ENCODE measurements at places on chromosomes 12 and 14.

- H3K27ac ChIP-seq, result no peak overlapping the region
- H3K4me3 ChIP-seq, result no peak overlapping the region
- H3K27me3 ChIP-seq, result no peaks in the 10 kb centered on the region
- no peaks in the 10 kb centered on the region for H3K36me3 ChIP-seq
- H3K4me1 ChIP-seq, result no peaks in the 10 kb centered on the region
These were observed 18.3 kb downstream of the PLEKHG7 start for GRCh38 chr12:92721130-92721529.

DNA sequence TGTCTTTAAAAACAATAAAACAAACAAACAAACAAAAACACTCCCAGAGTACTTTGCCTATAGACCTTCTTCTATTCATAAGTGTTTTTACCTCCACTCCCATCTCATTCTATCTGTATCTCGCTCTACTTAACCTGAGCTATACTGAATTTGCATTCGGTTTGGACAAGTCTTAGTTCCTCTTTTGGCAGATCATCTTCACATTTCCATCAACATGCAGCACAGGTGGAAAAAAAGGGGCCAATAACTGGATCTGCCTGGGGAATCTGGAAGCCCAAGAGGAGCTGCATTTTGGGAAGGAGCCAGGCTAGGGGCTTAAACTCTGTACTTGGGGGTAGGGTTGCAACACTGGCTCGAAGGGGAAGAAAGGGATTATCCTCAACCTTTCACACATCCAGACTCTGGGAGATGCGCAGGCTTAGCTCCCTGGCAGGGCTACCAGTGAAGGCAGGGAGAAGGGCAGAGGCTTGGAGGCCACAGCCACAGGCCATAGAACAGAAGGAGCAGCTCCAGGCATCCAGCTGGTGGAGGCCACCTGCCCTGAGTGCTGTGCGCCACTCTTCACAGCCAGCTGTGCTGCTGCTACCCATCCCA lies 4.1 kb downstream of the NINJ2 start:
- DNase-seq, result no peak
- no peak overlapping the region for H3K27ac ChIP-seq
- H3K4me3 ChIP-seq, result no peak overlapping the region
- no peaks in the 10 kb centered on the region for H3K36me3 ChIP-seq
- H3K4me1 ChIP-seq, result peaks cover 45% of the 10 kb centered on the region

- no peak for DNase-seq
- H3K4me1 ChIP-seq, result peaks cover 8% of the 10 kb centered on the region
- peaks cover 30% of the 10 kb centered on the region for H3K27me3 ChIP-seq
These were observed 1.9 kb downstream of the CARMIL3 start for GRCh38 chr14:24053548-24054323.

- H3K4me1 ChIP-seq, result no peaks in the 10 kb centered on the region
- no peaks in the 10 kb centered on the region for H3K36me3 ChIP-seq
- H3K4me3 ChIP-seq, result no peak overlapping the region
- no peak overlapping the region for H3K27ac ChIP-seq
These were observed 31.3 kb upstream of the TMEM263 start for GRCh38 chr12:106924268-106924861.

GRCh38 chr12:164207-164606 lies 49.8 kb downstream of the SLC6A12 start:
- no peak overlapping the region for H3K27ac ChIP-seq
- DNase-seq, result no peak
- H3K36me3 ChIP-seq, result no peaks in the 10 kb centered on the region
- H3K4me3 ChIP-seq, result no peak overlapping the region
- H3K27me3 ChIP-seq, result peaks cover 7% of the 10 kb centered on the region
- no peaks in the 10 kb centered on the region for H3K4me1 ChIP-seq

DNA sequence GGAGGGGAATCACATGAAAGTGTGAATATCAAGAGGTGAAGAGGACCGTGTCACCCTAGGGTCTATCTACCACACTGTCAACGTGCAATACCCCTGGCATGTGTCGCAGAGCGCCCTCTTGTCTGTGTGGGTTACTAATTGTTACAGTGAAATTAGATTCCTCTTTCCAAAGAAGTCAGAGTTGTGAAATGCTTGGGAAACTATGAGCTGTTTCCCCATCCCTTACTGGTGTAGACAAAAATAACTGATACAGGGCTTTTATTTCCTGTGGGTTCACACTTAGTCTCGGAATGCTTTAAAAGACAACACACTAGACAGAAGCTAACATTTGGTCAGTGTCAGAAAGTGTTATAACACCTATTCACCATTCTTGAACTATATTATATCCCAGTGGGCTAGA lies 597.3 kb downstream of the NRXN3 start:
- H3K27ac ChIP-seq, result no peak overlapping the region
- H3K4me3 ChIP-seq, result no peak overlapping the region
- no peak for DNase-seq

- no peaks in the 10 kb centered on the region for H3K36me3 ChIP-seq
- H3K4me3 ChIP-seq, result no peak overlapping the region
- no peaks in the 10 kb centered on the region for H3K27me3 ChIP-seq
- DNase-seq, result no peak
- peaks cover 21% of the 10 kb centered on the region for H3K4me1 ChIP-seq
These were observed 32.2 kb upstream of the BCL7A start for GRCh38 chr12:121989276-121990113.

DNA sequence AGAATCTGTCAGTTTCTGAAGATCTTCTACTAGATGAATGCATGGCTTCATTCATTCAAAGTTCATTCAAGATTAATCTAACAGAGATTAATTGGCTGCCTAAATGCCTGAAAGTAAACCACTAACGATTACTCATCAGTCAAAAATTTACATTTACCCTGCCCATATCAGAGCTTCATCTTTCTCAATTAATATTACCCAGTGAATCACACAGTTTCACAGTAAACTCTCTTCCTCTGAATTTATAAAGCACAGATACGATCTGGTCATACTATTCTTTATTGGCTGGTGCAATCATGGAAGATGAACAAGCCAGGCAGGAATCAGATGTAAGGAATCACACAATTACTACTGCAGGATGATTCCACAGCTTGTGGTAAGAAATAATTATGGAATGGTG lies 377.7 kb downstream of the SLC16A7 start:
- H3K36me3 ChIP-seq, result no peaks in the 10 kb centered on the region
- H3K27ac ChIP-seq, result no peak overlapping the region
- no peaks in the 10 kb centered on the region for H3K4me1 ChIP-seq
- DNase-seq, result no peak

GRCh38 chr12:52879394-52880351 lies 25.2 kb downstream of the KRT8 start:
- no peaks in the 10 kb centered on the region for H3K36me3 ChIP-seq
- DNase-seq, result peak; percentile 91
- H3K27me3 ChIP-seq, result no peaks in the 10 kb centered on the region
- H3K4me1 ChIP-seq, result peaks cover 5% of the 10 kb centered on the region

DNA sequence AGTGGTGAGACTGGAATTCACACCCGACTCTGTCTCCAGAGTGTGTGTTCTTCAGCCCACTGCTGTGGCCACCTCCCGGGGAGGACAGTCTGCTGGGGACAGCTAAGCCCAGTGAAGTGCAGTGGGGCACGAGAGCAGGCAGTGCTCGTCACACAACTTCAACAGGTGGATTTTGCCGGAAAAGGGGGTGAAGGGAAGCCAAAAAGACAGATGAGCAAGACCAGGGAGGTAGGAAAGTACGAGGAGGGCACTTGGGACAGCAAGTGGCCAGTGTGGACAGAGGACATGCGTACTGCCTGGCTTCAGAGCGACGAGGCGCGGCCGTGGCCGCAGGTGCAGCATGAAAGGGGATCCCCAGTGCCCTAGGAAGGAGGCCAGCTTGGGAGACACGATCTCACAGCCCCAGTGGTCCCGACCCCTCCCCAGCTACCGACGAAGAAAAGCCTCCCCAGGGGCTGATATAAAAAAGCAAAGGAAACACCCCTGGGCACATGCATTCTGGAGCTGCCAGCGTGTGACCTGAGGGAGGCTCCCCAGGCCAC lies 96.1 kb downstream of the FBXL14 start:
- H3K36me3 ChIP-seq, result peaks cover 10% of the 10 kb centered on the region
- H3K27me3 ChIP-seq, result peaks cover 17% of the 10 kb centered on the region
- no peak for DNase-seq
- H3K4me1 ChIP-seq, result no peaks in the 10 kb centered on the region
- H3K4me3 ChIP-seq, result no peak overlapping the region

- no peak overlapping the region for H3K27ac ChIP-seq
- H3K27me3 ChIP-seq, result no peaks in the 10 kb centered on the region
- no peak for DNase-seq
- H3K36me3 ChIP-seq, result no peaks in the 10 kb centered on the region
- H3K4me1 ChIP-seq, result peaks cover 7% of the 10 kb centered on the region
These were observed 264.2 kb upstream of the AMIGO2 start for GRCh38 chr12:47343684-47344567.

GRCh38 chr12:90987520-90987919 lies 17.3 kb downstream of the EPYC start:
- no peaks in the 10 kb centered on the region for H3K27me3 ChIP-seq
- H3K4me3 ChIP-seq, result no peak overlapping the region
- H3K4me1 ChIP-seq, result no peaks in the 10 kb centered on the region
- H3K27ac ChIP-seq, result no peak overlapping the region
- H3K36me3 ChIP-seq, result no peaks in the 10 kb centered on the region

GRCh38 chr12:67223225-67223624 lies 45.9 kb upstream of the CAND1 start:
- no peak overlapping the region for H3K27ac ChIP-seq
- H3K4me1 ChIP-seq, result no peaks in the 10 kb centered on the region
- no peak for DNase-seq
- no peak overlapping the region for H3K4me3 ChIP-seq
- H3K27me3 ChIP-seq, result no peaks in the 10 kb centered on the region
- H3K36me3 ChIP-seq, result no peaks in the 10 kb centered on the region

- no peak overlapping the region for H3K27ac ChIP-seq
- DNase-seq, result no peak
- H3K36me3 ChIP-seq, result no peaks in the 10 kb centered on the region
- peaks cover 11% of the 10 kb centered on the region for H3K4me1 ChIP-seq
- H3K27me3 ChIP-seq, result no peaks in the 10 kb centered on the region
These were observed 25.9 kb downstream of the FUT8 start for GRCh38 chr14:65438266-65438933.

GRCh38 chr12:60494244-60494643 lies 898.4 kb downstream of the SLC16A7 start:
- H3K36me3 ChIP-seq, result no peaks in the 10 kb centered on the region
- no peaks in the 10 kb centered on the region for H3K4me1 ChIP-seq
- no peak overlapping the region for H3K4me3 ChIP-seq
- no peak overlapping the region for H3K27ac ChIP-seq

GRCh38 chr14:54440476-54440872 lies 700 bp downstream of the CNIH1 start:
- no peaks in the 10 kb centered on the region for H3K36me3 ChIP-seq
- H3K27me3 ChIP-seq, result no peaks in the 10 kb centered on the region
- no peak for DNase-seq
- H3K4me3 ChIP-seq, result peak overlapping the region; percentile 70

GRCh38 chr14:36176524-36176923 lies at the start of gene PTCSC3:
Gene PTCSC3, minus strand, starts transcription at chr14:36176722.
- no peak for DNase-seq
- no peak within 1 kb of the TSS for H3K4me3 ChIP-seq
- H3K36me3 ChIP-seq, result no peaks in the 10 kb centered on the region
- no peaks in the 10 kb centered on the region for H3K27me3 ChIP-seq
- no peak within 1 kb of the TSS for H3K27ac ChIP-seq
- no peaks in the 10 kb centered on the region for H3K4me1 ChIP-seq

DNA sequence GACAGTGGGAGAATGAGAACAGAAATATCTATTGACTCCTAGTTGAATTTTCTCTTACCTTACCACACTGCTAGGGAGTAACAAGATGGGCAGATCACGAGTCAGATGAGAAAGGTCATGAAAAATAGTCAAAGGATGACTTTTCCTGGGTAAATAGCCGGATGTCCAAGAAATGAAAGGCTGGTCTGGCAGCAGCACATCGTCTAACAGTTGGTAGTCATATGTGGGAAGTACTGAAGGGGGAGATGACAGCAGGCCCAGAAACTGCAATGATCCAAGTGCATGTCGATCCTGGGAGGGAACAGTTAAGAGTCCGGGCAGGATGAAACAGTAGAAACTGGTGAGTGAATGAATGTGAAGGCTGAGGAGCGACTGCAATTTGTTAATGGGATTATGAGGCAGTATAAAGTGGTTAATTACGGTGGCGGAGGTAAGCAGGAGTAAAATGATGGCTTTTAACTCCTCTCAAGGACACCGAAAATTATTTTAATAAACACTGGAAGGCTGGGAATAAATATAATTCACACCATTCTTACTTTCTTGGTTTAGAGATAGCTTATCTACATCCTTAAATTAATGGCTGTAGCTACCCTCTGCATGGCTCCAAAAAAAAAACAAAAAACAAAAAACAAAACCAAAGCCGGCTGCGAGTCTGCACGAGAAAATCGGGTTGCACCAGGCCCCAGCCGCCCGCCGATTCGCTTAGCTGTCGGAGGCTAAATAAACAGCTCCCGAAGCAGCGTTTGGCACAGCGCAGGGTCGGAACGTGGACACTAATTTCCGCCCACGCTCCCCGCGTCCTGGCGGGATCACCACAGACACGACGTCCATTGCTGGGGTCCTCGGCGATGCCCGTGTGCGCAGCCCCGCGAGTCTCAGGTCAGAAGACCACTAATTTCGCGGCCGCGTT lies 1.0 kb upstream of the ERC1 start:
- H3K36me3 ChIP-seq, result no peaks in the 10 kb centered on the region
- peak; percentile 90 for DNase-seq
- H3K27ac ChIP-seq, result peak overlapping the region; percentile 96
- H3K27me3 ChIP-seq, result no peaks in the 10 kb centered on the region
- peak overlapping the region; percentile 85 for H3K4me3 ChIP-seq

DNA sequence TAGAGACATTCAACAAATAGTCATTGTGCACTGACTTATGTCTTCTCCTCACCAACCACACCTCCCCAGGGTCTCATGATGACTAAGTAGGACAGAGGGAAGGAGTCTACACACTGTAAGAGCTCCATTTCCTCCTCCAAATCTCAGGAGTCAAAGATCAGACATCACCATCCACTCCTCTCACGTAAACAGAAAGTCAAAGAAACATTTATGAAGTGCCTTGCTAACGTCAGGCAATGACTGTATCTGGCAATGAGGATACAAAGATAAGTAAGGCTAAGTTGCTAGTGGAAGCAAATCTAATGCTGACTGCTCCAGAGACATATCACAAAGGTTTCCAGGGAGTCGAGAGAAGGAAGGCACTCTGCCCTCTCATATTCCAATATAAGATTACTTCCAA lies 88.9 kb downstream of the SLC2A13 start:
- no peak overlapping the region for H3K27ac ChIP-seq
- no peaks in the 10 kb centered on the region for H3K27me3 ChIP-seq
- H3K4me3 ChIP-seq, result no peak overlapping the region
- no peak for DNase-seq
- H3K36me3 ChIP-seq, result no peaks in the 10 kb centered on the region
- H3K4me1 ChIP-seq, result peaks cover 13% of the 10 kb centered on the region

GRCh38 chr12:130879212-130879686 lies 7.4 kb downstream of the RAN start:
- H3K27ac ChIP-seq, result no peak overlapping the region
- H3K4me1 ChIP-seq, result peaks cover 52% of the 10 kb centered on the region
- peak; percentile 82 for DNase-seq

- no peaks in the 10 kb centered on the region for H3K36me3 ChIP-seq
- no peaks in the 10 kb centered on the region for H3K4me1 ChIP-seq
- no peak overlapping the region for H3K27ac ChIP-seq
- no peak overlapping the region for H3K4me3 ChIP-seq
These were observed 74.4 kb downstream of the ARMH4 start for GRCh38 chr14:58077621-58078020.

- DNase-seq, result no peak
- H3K27me3 ChIP-seq, result no peaks in the 10 kb centered on the region
- H3K4me1 ChIP-seq, result peaks cover 21% of the 10 kb centered on the region
These were observed 194.8 kb downstream of the SLC41A2 start for GRCh38 chr12:104763168-104763805.

All from spleen (tissue), 13 donors.